ENCODE measurements at places on chromosomes 16 and 17.

DNA sequence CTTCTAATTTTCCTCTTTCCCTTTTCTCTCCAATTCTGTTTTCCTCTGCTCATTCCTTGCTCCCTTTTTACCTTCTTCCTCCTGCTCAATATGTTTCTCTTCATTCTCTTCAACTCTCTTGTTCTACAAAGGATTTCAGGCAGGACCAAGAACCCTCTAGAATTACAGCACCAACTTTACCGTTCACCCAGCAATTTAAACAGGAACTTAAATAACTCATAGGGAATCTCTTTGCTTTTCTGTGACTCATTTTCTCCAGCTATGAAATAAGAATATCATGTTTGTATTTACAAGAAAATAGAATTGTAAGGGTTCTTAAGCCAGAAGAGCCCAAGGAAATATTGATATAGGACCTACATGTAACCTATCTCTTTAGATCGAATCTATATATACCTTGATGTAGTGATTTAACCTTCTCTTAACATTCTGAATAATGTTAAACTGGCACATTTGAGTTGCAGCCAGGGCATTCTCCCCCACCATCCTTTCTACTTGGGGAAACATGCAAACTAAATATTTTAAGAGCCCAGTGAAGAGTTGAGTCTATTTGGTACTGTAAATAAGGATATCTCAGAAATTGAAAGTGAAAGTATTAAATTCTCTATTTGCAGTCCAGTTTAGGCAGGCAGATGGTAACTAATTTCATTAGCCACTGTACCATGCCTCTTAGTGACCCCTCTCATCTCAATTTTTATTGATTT, 137.0 kb downstream of the ANKFN1 start:
- no peak for DNase-seq

DNA sequence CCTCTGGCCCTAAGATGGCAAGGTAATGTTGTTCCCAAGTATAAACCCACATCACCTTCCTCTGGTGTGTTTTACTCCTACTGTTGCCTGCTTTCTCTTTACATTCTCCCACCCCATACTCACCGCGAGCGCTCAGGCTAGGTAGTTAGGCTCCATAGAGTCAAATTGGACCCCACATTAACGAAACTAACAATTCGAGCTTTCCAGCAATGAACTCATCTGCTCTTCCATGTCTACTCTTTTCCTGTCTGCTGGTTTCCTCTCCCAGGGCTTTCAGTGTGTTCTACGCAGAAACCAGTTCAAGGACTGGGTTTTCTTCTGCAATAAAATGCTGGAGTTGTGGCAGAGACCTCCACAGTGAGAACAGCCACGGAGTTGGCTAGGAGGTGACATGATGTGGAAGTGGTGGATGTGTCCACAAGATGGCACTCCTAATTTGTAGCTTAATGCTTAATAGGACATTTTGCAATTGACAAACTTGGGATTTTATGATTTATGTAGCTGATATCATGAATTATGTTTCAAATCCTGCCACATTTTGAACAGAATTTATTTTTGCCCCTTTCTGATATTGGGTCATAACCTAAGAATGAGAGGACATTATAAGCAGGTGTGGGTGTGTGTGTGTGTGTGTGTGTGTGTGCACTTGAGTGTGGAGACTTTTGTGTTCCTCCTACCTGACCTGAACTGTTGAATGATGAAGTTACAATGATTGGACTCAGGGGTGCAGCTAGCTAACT, 2.2 kb upstream of the UQCRC2 start:
- DNase-seq = no peak

DNA sequence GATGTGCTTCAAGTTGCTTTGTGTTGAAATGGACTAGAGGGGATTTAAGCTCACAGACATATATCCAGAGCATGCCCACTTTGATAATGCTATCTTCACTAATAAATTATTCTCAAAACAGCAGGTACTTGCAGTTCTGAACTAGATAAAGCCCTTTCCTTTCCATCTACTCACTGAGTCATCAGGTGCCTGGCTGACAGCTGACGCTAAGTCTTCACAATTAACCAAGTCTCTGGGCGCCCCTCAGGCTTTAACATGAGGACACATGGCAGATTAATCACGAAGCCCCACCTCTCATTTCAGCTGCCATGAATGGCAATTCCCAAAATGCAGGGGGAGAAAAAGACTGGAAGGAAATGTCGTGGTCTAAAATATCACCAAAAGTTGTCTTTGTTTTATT, 29.5 kb upstream of the CRISPLD2 start:
- no peak for DNase-seq

DNA sequence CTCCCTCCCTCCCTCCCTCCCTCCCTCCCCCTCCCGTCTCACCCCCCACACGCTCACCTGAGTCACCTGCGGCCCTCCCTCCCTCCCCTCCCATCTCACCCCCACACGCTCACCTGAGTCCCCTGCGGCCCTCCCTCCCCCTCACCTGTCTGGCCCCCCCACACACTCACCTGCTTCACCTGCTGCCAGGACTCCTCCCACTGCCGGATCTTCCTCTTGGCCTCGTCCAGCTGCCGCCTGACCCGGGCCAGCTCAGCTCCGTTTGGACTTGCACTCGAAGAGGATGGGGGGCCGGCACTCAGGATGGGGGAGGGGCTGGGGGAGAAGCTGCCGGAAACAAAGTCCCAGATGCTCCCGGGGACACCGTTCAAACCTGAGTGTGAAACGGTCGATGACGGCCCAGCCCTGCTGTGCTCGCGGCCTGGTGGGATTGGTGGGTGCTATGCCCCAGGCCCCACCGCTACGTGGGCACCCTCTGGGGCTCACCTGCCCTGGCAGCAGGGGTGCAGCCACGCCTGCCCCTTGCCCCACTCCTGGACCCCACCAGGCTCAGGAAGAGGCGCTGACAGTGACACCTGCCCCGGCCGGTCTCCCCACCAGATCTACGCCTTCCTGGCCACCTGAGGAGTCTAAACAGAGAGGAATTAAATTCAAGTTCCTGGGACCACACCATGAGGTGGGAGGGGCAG, 15.9 kb downstream of the GNPTG start:
- no peak for DNase-seq

GRCh38 chr16:11183035-11183812, 72.8 kb downstream of the SOCS1 start:
- DNase-seq = no peak

GRCh38 chr16:11630768-11631056, 37.5 kb upstream of the SNN start:
- DNase-seq = no peak

DNA sequence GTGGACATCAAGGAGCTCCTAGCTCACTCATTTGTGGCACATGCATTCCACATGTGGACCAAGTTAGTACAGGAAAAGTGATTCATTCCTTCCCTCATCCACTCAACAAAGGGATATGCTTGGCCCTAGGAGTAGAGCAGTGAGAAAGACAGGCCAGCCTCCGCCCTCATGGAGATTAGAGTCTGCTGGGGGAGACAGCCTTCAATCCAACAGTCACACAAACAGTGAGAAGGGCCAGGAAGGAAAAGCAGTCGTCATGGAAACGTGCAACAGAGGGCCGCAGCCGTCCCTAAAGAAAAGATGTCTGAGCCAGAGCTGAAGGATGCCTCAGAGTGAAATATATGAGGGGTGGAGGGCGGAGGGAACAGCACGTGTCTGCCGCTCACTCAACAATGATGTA, 109.9 kb downstream of the VPS53 start:
- DNase-seq = no peak

GRCh38 chr16:1983544-1984346, at the start of gene GFER:
Gene GFER, plus strand, starts transcription at chr16:1984193. Its CDS starts 26 bp downstream, at chr16:1984219.
- DNase-seq = no peak

DNA sequence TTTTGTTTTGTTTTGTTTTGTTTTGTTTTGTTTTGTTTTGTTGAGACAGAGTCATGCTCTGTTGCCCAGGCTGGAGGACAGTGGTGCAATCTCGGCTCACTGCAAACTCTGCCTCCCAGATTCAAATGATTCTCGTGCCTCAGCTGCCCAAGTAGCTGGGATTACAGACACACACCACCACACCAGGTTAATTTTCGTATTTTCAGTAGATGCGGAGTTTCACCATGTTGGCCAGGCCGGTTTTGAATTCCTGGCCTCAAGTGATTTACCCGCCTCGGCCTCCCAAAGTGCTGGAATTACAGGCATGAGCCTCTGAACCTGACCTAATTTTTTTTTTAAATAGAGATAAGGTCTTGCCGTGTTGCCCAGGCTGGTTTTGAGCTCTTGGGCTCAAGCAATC, 46.5 kb downstream of the CACNG3 start:
- DNase-seq = no peak

- no peak for DNase-seq
Measured at GRCh38 chr16:55248494-55248893, 75.5 kb upstream of the IRX6 start.

DNA sequence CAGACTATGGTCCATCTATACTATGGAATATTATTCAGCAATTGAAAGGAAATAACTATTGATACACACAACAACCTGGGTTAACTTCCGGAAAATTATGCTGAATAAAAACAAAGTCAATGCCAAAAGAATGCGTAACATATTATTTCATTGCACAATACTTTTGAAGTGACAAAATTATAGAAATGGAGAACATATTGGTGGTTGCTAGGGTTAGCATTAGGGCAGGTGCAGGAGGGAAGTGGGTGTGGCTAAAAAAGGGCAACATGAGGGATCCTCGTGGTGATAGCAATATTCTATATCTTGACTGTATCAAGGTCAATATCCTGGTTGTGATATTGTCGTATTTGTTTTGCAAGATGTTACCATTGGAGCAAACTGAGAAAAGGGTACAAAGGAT, 34.9 kb downstream of the PIK3R5 start:
- no peak for DNase-seq
